Stimulated activated CD8-positive, alpha-beta memory T cell treated with anti-CD3 and anti-CD28 coated beads, Interleukin-15, amount 100 ng/mL, for 24 hours (primary cell): ENCODE measurements at places on chromosomes 7 and 10.

DNA sequence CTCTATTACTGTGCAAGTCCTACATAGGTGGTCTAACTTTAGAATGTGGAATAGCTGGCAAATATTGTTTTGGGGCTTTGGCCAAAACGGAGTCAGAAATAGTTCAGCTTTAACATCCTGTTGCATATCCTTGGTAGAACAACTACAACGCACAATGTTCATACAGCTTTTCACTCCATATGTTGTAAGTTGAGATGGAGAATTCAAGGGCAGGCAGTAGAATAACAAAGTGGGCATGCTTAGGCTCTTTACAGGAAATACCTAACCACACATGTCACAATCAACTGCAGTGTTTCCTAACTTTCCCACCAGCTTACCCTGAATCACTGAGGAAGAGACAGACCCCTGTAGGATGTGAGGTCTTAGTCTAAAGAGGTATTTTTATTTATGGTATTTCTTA lies 122.3 kb downstream of the PPP1R3A start:
- no peak for DNase-seq

GRCh38 chr7:89042940-89043339 lies 247.4 kb upstream of the TEX47 start:
- no peak for DNase-seq

DNA sequence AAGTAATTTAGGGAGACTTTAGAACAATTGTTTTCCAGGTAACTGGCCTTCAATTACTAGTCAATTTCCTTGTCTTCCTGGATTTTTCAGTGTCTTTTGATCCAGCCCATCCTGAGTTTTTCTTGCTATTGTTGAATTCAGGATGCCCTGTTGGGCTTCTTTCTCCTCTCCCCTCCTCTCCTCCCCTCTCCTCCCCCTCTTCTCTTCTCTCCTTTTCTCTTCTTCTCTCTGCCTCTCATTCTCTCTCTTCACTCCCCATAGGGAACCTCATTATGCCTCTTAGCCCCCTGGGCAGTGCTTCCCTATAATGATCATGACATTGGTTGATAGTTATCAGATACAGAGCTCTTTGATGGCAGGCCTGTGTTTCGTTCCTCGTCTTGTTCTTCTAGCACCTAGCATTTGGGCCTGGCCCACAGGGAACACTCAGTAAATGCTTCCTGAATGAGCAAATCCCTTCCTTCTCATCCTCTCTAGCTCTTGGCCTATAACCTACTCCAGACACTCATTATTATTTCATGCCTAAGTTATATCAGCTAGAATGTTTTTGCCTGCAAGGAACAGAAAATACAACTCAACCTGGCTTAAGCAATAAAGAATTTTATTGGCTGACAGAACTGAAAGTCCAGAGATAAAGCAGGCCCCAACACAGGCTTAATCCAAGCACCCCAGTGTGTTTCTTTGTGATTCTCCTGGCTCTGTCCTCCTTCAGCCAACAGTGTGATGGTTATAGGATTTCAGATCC lies 56.8 kb downstream of the CACNB2 start:
- DNase-seq = no peak

DNA sequence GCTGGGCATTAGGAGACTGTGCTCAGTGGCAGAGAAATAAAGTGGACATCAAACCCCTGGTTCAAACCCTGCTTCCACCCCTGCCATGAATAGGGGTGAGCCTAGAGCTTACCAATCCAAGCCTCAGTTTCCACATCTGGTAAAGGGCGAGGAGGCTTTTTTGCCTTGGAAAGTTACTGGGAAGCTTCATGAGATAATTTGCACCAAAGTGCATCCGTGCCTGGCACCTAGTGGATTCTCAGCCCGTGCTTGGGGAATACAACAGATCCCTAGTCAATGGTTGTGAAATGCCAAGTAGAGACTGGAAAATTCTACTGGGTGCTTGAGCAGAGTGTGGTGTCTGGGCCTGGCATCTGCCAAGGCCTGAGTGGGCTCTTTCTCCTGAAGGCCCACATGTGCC lies 158.7 kb upstream of the ZMIZ1 start:
- no peak for DNase-seq

DNA sequence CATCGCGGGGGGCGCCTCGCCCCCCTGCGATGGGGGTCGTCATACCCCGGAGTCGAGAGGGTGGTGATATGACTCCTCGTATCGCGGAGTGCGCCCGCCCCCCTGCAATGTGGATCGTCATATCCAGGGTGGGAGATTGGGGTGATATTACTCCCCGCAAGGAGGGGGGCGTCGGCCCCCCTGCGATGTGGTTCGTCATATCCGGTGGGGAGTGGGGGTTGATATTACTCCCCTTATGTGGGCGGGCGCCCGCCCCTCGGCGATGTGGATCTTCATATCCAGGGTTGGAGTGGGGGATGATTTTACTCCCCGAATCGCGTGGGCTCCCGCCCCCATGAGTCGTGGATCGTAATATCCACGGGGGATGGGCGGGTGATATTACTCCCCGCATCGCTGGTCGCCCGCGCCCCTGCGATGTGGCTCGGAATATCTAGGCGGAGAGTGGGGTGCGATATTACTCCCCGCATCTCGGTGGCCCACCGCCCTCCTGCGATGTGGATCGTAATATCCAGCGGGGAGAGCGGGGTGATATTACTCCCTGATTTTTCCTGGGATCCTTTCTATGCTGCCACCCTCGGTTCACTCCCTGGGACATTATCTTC lies 36.9 kb downstream of the MEIG1 start:
- DNase-seq = no peak

DNA sequence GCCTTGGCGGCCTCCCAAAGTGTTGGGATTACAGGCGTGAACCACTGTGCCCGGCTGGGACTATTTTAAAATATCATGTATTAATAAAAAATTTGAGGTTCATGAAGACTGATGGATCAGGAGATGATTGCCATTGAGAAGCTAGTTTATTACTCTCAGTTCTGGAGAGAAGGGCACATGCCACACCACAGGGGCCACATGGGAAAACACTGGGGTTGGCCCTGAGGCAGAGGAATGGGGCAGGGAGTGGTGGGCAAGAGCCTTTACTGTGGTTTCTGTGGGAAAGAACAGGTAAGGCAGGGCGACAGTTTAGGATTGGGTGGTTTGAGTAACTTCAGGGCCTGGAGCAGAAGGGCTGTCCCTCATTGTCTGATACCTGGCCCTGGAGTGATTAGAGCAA lies 6.8 kb upstream of the TBRG4 start:
- DNase-seq = no peak

DNA sequence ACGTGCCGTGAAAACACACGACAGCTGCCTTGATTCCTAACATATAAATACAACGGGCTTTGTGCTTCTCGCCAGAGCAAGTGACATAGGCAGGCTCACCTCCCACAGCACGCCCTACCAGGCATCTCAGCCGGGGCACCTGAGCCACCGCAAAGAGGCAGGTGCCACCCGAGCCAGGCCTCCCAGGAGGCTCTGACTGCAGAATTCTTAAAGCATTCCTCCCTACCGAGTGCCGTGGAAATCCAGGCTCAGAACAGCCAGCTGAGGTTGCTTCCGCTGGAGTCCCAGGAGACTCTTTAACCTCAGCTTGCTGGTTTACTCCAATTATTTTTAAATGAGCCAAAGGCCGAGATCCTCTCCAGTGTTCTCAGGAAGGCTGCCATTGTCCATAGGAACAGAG lies 206.5 kb downstream of the USP6NL start:
- DNase-seq = no peak

GRCh38 chr7:154385214-154385613 lies 333.0 kb downstream of the DPP6 start:
- no peak for DNase-seq

GRCh38 chr7:94999069-94999351 lies 91.6 kb downstream of the PPP1R9A start:
- no peak for DNase-seq

DNA sequence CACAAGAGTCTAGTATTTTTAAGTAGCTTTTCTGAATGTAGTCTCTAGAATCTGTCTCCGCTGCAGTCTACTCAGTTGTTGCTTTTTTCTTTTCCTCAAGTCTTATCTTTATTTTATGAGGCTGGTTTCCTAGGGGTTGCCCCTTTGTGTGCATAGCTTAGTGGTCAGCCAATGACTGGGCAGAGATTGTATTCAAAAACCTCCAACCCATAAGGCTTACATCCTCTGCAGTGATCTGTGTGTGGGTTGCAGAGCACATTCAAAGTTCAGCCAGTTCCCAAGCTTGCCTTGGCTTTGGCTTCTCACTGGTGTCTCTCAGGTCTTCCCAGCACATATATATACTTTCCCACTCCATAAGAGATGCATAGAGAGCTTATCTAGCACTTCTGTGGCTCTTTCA lies 160.0 kb upstream of the TCF7L2 start:
- no peak for DNase-seq

GRCh38 chr10:73998623-73998928 lies 660 bp downstream of the VCL start:
- no peak for DNase-seq

DNA sequence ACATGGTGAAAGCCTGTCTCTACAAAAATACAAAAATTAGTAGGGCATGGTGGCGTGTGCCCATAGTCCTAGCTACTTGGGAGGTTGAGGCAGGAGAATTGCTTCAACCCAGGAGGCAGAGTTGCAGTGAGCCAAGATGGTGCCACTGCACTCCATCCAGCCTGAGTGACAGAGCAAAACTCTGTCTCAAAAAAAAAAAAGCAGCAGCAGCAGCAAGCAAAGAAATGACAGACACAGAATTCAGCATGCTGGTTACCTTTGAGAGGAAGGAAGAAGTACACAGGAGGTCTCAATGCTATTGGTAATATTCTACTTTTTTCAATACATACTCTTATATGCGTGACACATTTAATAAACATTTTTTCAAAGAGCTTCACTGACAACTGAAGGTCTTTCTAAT lies 81.3 kb downstream of the ZFAND4 start:
- no peak for DNase-seq

- no peak for DNase-seq
Observed at GRCh38 chr10:31358688-31359330, 39.8 kb downstream of the ZEB1 start.

GRCh38 chr10:91416339-91416855 lies 6.3 kb downstream of the HECTD2 start:
- DNase-seq = no peak

DNA sequence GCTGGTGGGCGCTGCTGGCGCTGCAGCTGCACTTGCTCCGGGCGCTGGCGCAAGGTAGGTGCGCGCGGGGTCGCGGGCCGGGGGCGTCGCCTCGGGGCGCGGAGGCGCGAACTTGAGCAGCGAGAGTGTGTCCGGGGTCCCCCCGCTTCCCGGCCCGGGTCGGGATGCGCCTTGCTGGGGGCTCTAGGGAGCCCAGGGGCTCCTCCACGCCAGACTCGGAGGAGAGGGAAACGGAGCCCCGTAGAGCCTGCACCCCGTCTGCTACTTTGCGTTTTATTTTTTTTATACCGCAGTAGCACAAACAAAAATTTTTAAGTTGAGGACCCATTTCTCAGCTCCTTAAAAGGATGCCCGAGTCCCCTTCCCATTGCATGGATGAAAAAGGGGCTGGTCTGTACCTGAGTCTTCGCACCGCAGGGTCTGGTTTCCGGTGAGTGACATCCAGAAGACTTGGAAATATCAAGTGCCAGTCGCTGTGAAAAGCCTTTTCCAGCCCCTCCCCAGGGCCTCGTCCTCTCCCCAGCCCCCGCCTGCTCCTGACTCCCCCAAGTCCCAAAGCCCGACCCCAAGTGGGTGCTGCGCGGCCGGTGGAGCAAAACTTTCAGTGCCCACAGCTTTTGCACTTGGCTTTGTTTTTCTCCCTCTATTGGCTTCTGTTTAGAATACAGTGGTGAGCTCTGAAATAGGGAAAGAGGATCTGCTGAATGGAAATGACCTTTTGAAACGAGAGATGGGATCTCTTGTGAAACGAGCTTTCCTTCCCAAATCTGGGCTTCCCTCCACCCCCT lies 973 bp downstream of the SDK1 start:
- DNase-seq = no peak

DNA sequence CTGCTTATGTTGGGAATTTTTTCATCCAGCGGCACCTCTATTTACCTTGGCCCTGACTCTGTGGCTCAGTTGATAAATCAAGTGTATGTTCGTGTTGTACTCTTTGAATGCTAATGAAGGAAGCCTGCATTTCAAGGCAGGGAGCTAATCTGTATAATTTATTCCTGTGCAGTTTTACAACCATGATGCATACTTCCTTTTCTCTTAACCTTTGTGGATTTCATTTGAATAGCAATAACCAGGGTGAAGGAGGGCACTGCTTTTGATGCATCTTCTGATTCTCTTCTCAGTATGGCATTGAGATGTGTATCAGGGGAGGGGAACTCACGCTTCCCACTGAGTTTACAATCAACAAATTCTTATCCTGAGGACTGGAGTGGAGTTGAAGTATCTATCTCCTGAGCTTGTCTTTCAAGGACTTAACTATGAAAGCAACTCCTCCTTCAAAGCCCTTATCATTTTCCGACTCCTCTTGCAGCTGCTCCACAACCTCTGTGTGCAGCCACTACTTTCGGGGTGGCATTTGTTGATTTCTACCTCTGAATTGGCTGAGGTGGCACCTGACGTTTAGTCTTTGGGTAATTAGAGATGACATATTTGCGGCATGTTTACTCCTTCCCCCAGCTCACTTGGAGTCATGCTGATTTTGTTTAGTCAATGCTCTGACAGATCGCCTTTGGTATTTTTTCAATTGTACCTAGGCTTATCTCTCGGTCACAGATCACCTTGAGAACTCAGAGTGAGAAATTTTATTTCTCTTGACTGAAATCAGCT lies 275.2 kb downstream of the PHTF2 start:
- no peak for DNase-seq

GRCh38 chr10:88725798-88726197 lies 19.7 kb downstream of the LIPK start:
- DNase-seq = no peak

GRCh38 chr7:41847151-41847550 lies 144.3 kb upstream of the INHBA start:
- DNase-seq = no peak

DNA sequence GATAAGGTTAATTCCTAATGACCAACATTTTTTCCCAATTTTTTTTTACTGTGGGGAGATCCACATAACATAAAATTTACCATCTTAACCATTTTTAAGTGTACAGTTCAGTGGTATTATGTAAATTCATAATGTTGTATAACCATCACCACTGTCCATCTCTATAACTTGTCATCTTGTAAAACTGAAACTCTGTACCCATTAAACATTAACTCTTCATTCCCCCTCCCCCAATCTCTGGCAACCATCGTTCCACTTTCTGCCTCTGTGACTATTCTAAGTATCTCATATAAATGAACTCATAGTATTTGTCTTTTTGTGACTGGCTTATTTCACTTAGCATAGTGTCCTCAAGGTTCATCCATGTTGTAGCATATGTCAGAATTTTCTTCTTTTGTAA lies 46.0 kb upstream of the HPS1 start:
- DNase-seq = no peak

GRCh38 chr10:580778-581177 lies 108.7 kb downstream of the DIP2C start:
- DNase-seq = no peak

DNA sequence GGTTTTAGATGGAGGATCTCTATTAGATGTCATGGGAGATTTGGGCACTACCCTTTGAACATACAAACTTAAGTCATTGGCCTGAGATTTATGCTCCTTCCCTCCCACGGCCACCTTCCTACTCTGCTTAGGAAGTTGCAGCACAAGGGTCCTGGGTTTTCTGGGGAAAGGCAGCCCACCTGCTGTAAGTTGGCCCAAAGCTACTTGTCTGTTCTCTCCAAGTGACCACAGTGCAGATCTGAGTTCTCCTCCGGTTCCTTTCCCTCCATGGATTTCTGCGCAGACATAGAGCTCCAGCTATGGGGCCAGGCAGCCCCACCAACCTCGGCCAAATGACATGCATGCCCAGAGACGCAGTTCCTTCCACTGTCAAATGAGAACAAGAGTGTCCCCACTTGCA lies 12.8 kb upstream of the C10orf53 start:
- DNase-seq = no peak

- DNase-seq = no peak
Observed at GRCh38 chr10:129764011-129764900, 199.8 kb downstream of the EBF3 start.

GRCh38 chr10:126397156-126397555 lies 8.9 kb upstream of the ADAM12 start:
- DNase-seq = no peak
